Activated CD4-positive, alpha-beta T cell treated with anti-CD3 and anti-CD28 coated beads, Interleukin-2, amount 10 ng/mL, durations not matched to agents 24 days and 14 days (primary cell): ENCODE measurements at places on chromosomes 1 and 21.

- DNase-seq, result no peak
Measured at GRCh38 chr1:152394151-152394550, 19.9 kb downstream of the CRNN start.

DNA sequence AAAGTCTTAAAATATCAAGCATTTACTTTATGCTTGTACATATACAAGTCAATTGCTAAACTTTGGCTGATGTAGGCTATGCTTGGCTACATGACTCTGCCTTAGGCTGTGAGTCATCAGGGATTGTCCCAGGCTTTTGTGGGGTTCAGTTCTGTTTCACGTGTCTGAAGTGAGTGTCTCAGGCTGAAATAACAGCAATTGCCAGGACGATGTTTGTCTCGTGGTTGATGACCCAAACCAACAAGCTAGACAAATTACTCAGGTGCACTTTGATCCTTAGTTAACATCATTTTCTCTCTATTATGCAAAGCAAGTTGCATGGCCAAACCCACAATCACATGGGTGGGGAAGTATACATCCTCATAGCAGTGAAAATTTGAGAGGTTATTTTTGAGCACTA, 410.1 kb downstream of the BRINP3 start:
- DNase-seq, result no peak

DNA sequence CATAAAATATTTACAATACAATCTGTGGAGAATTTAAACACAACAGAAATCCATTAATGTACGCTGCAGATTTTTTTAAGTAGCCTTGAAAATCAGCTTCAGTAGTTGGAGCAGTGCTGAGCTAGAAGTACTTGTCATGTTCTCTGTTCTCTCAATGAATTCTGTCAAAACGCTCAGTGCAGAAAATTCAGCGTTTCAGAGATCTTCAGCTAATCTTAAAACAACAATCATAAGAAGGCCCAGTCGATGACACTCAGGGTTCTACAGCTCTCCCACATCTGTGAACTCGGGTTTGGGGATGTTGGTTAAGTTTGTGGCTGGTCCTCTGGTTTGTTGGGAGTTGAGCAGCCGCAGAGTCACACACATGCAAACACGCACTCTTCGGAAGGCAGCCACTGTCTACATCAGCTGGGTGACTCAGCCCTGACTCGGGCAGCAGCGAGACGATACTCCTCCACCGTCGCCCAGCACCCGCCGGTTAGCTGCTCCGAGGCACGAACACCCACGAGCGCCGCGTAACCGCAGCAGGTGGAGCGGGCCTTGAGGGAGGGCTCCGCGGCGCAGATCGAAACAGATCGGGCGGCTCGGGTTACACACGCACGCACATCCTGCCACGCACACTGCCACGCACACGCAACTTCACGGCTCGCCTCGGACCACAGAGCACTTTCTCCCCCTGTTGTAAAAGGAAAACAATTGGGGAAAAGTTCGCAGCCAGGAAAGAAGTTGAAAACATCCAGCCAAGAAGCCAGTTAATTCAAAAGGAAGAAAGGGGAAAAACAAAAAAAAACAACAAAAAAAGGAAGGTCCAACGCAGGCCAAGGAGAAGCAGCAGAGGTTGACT, 161.2 kb downstream of the RUNX1 start:
- DNase-seq, result peak; percentile 95

GRCh38 chr1:52554267-52554640, 1.4 kb upstream of the TUT4 start:
- DNase-seq, result no peak

GRCh38 chr1:82525378-82525777, 724.6 kb downstream of the ADGRL2 start:
- DNase-seq, result no peak

- DNase-seq, result no peak
Measured at GRCh38 chr1:214532070-214532469, 19.3 kb downstream of the PTPN14 start.

DNA sequence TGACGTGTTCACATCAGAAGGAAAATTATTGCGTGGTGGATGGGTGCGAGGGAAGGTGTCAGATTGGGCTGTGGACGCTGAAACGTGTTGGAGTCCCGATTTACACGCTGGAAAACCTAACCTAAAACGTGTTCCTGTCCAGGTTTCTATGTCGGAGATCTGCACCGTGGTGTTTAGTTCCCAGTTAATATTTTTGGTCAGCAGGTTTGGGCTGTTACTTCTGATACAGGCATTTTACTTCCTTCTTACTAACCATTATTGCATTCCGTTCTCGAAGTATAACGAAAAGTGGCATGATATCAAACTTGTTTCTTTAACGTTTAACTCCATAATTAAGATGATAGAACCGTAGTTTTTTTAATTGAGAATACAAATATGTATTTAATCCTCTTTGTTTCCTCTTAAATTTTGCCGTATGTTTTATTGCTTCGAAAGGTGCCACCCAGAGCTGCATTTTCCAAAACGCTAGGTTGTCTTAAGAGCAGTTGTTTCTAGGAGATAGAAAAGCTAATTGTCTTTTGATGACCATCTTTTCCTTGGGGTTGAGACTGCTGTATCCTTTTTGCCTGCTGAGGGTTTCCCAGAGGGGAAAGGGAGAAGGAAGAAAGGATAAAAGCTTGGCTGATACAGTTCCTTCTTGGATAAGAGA, 1.3 kb downstream of the ADARB1 start:
- DNase-seq, result no peak

DNA sequence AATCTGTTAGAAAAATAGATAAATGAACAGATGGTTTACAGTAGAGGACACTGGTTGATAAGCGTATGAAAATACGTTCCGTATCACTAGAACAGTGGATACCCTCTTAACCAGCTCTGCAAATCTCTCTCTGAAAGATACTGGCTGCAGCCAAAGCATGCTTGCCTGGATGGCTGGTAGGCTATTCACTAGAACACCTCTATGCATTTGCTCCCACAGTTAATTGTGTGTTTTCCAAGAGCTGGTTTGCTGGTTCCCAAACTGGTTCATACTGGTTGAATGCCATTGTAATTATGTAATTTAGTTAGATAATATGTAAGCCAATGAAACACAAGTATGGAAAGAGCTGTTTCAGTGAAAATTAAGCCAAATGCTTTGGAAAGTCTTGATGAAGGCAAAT, 126.6 kb downstream of the C1orf21 start:
- no peak for DNase-seq

- DNase-seq, result no peak
Measured at GRCh38 chr1:20344738-20345137, 54.1 kb downstream of the VWA5B1 start.

- DNase-seq, result no peak
Measured at GRCh38 chr1:56713112-56713511, 68.0 kb downstream of the PRKAA2 start.

DNA sequence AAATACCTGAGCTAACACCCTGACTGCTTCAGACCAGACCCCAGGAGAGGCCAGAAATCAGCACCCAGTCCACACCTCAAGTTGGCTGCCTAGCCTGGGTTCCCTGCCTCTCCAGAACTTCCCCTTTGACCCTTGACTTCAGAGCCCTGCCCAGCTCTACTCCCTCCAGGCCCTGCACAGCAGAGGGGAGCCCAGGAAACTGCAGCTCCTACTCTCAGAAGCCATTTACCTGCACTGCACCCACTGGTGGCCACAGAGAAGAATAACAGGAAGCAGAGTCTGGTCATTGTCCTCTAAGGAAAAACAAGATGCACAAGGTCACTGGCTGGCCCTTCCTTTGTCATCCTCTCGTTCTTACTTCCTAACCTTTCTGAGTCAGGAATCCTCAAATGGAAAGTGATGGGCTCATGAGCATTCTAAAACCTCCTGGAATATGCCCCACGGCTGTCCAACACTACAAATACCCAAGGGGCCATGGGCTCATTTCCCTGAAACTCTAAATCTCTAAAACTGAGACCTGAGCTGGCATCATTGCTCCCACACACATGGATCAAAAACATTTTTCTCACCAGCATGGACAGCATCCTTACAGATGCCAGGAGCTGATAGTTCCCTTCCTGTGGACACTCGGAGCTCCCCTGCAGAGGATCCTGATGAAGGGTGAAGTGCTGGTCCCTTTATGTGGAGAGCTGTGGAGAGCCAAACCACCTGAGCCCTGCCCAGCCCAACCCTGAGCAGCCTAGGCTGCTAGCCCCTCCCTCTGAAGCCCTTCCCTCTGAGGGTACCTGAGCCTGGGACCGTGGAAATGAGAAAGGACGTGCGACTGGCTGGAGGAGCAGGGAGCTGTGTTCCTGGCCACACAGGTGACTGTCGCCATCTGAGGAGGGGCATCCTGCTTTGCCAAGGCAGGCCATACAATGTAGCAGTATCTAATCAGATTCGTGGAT, at the start of gene ITLN2:
ITLN2 (minus strand) TSS at position 652 of the 947 bp plus-strand sequence; CDS start at position 584, 68 bp downstream.
- DNase-seq, result peak; percentile 84

GRCh38 chr1:101151286-101151685, 85.5 kb upstream of the S1PR1 start:
- DNase-seq, result no peak

GRCh38 chr21:15367061-15367626, 302.3 kb upstream of the NRIP1 start:
- no peak for DNase-seq

DNA sequence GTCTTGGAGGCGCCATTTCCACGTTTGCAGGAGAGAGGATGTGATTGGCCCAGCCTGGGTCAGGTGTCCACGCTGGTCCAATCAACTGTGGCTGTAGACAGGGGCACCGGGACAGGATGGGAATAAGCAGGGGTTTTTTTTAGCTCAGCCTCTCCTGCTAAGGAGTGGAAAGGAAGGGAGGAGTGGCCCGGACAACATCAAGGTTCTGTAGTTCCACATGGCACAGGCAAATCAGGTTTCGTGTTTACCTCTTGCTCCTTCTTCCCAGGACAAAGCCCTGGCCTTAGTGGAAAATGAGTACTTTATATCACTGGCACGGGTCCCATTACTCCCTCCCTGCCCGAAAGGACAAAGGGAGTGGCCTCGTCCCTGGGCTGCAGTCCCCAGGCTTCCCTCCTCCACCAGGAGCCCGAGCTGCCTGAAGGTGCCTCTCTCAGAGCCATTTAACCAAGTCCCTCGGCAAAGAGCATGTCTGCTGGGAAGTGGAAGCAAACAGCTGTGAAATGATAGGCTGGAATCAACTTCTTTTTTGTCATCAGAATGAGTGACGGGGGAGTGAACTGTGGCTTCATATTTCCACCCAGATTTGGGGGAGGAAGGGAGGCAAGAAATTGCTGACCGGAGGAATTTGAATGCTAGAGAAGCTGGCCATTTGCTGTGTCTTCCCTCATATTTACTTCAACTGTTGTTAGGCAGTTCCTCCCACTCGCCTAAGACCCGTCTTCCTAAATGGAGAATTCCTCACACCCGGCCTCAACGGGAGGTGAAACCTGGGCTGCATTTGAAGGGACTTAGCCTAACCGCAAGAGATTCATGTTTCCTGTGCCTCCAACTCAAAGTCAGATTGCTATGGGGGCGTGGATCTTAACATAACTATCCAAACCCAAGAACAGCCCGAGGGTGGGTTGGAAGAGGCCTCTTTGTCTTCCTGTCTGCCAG, 84.9 kb upstream of the SLC44A3 start:
- DNase-seq, result no peak

DNA sequence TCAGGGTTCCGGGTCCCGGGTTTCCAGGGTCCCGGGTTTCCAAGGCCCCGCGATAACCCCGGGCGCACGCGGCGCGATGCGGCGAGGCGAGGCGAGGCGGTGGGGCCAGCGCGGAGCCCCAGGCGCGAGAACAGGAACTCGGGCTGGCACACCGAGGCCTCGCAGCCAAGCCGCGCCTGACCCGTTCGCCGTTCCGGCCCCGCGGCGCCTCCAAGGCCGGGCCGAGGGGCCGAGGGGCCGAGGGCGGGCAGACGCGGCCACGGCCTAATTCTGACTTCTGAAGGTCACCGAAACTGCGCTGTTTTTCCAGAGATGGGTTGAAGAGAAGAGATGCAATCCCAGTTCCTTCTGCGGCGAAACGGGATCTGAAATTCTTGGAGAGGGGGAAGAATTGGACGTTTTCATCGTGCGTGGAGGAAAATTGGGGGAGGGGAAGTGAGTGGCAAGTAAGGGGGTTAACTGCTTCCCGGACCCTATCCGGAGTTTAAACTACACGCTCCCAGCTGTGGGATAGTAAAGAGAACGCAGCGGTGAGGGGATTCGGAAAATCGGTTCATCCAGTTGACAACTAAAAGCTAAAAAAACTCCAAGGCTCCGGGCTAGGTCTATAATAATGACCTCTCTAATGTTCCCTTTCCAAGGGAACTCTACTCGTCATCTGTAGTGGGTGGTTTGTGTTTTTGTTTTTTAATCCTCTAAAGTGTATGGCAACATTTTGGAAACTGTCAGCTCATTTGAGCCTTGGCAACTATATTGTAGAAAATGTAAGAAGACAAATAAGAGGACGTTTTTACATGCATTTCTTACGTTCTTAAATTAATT, 8.2 kb downstream of the TBX15 start:
- no peak for DNase-seq

DNA sequence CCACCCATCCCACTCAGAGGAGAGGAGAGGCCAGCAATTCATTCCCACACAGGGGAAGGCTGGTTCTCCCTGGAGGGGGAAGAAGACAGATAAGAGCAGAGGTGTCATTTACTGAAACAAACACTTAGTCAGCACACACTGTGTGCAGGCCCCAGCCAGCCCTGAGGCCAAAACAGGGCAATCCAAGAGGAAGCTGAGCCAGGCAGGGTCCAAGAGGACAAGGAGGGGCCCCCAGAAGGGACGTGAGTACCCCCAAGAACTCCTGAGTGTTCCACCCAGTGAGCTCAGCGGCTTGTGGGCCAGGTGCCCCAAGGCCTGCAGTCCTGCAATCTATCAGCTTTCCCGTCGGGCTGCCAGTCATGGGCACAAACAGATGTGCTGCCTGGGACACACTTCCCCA, 15.8 kb downstream of the ADGRB2 start:
- no peak for DNase-seq

DNA sequence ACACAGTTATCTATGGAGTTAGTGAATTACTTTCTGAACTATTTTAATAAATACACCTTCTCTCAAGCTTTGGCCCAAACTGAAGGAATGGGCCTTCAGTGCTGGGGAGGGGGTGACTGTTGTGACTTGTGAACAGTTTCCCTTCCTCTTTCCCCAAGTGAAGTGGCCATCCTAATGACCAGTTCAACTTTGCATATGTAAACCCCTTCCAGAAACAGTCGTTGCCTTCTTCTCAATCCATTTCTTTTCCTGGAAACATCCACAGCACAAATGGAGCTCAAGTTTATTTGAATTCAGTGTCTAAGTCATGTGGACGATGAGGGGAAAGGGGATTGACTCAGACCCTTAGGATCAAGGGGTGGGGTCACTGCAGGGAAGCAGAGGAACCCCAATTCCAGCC, 1.3 kb upstream of the INPP5B start:
- DNase-seq, result no peak

DNA sequence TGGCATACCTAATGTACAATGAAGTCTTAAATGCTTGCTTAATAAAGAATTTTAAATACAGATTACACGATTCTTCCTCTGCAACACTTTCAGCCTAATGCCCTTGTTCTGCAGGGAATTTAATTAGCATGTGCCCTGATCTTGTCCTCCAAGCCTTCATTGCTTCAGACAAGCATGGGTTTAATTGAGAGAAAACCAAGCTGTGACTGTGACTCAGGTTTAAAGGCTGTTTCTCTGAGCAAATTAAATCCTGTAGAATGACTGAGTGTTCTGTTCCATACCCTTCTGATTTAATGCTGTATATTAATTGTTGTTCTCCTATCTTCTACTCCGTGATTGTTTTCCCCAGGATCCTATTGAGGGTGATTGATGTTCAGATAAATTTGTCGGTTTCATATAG, 269.0 kb upstream of the PRMT6 start:
- no peak for DNase-seq
